ENCODE measurements at places on chromosomes 11 and 22. TPM values are rescaled to one million over a fixed set of nuclear protein-coding genes. Genes with fewer than 3 reads are reported as not detected.
A peak's percentile ranks its signal among the peaks of the same experiment; 100 is the strongest.

Gene HPX
- total RNA-seq = 2.9 TPM

DNA sequence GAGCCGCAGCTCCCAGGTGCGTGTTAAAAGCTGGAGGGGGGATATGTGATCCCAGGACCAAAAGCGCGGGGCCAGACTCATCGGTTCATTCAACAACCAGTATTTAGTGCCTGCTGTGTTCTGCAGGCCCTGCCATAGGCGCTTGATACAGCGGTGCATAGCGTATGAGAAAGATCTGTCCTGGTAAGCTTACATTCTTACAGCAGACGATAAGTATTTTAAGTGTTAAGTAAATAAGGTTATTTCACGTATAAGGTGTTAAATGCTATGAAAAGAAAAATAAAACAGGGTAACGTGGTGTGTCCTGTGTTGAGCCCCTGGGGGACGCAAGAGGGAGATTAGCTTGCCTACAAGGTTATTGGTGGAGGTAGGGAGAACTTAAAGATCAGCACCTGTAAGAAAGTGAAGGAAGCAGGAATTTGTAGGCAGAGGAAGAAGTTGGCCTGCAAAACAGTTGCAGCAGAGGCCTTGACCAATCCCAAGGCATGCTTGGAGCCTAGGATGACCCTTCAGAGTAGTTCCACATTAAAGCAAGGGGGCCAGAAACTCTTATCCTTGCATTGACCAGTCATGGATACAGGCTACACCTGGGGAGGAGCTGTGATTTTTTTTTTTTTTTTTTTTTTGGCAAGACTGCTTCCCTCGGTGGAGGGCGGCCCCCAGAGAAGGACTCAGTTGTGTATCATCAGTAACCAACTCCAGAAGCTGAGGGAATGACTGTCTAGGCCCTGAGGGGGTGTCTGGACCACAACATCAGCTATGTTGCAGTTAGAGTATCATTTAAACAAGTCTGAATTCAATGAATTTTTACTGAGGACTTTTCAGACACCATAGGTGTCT lies 487 bp upstream of the LIPT2 start:
- no peak for ATAC-seq

Gene GRM5
- total RNA-seq = 4.6 TPM

GRCh38 chr22:47397673-47398072 lies 635.2 kb downstream of the TBC1D22A start:
- no peak for ATAC-seq

- no peak for ATAC-seq
These were observed 28.4 kb upstream of the SLN start for GRCh38 chr11:107740271-107740670.

Gene UBQLNL
- 0.63 TPM for total RNA-seq

DNA sequence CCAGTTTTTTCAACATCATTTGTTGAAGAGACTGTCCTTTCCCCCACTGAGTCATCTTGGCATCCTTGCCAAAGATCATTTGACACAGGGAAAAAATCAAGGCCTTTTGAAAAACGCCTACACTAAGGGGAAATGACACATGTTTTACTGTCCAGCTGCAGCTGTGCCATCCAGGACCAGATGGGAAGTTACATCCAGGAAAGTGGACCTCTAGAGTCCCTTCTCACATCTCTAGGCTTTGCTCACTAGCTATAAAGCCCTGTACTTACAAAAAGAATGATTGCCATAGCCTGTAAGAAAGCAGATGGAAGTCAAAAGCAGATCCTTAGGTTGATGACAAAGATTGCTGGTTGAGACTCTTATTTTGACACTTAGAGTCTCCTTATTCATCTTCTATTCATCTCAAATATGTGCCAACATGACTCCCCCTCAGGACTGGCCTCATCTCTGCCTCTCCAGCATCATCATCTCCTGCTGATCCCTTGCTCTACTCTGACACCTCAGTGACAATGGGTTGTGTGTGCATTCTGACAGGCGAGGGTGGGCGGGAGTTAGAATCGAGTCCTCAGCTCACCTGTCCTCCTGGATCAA lies 22.8 kb downstream of the OSBP2 start:
- no peak for ATAC-seq

Gene THRSP
- total RNA-seq = 0.29 TPM

GRCh38 chr22:49852898-49853894 lies at the start of gene ZBED4:
Gene ZBED4, plus strand, starts transcription at chr22:49853844. Its CDS starts 29,819 bp downstream, at chr22:49883663.
- ATAC-seq = peak; percentile 69

Gene NUCB2
- 85.8 TPM for total RNA-seq

Gene TNNT3
- not detected for total RNA-seq

Gene SLC5A12
- 4.0 TPM for total RNA-seq

- no peak for ATAC-seq
These were observed 2.0 kb downstream of the WT1 start for GRCh38 chr11:32433101-32433913.

DNA sequence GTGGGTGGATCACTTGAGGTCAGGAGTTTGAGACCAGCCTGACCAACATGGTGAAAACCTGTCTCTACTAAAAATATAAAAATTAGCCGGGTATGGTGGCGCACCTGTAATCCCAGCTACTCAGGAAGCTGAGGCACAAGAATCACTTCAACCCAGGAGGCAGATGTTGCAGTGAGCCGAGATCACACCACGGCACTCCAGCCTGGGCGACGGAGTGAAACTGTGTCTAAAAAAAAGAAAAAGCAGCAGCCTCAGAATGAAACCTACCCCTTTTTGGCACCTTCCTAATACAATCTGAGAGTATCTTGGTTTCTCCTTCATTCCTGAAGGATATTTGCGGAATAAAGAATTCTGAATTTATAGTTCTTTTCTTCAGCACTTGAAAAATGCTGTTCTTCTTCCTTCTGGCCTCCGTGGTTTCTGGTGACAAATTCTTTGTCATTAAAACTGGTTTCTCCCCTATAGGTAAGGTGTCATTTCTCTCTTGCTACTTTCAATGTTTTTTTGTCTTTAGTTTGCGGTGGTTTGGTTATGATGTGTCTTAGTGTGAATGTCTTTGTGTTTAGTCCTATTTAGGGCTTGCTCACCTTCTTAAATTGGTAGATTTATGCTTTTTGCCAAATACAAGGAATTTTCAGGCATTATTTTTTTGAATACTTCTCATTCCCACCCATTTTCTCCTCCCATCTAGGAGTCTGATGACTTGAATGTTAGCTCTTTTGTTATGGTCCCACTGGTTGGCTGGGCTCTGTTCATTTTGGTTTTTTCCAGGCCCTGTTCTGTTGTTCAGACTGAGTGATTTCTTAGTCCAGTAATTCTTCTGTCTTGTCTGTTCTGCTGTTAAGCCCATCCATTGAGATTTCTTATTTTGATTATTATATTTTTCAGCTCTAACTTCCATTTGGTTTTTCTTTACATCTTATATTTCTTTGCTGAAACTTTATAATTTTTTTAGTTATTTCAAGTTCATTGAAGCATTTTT lies 15.4 kb downstream of the ASRGL1 start:
- no peak for ATAC-seq

DNA sequence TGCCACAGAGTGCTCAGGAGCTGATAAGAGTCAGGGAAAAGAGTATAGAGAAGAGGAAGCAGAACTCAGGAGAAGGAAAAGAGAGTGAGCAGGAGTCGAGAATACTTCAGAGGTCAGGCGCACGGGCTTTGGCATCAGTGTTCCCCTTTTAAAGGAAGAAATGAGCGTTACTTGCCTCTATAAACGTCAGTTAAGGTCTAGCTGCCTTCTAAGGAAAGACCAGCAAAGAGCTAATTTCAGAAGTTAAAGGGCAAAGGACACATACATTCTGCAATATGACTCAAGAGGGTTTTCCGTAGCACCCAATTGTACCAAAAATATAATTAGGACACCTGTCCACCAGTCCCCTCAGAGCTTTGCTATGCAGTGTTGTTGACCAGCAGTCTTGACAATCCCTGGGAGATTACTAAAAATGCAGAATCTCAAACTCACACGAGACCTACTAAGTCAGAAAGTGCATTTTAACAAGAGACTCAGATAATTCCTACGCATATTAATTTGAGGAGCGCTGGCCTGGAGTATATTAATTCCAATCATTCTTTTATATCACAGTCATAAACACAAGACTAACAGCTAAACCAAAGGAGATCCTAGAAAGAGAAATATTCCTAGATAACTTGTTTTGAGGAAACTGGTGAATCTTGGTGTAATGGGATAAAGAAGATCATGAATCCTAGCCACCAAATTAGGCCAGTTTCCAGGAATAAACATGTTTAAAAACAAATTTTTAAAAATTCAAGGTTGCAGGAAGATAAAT lies 249.0 kb downstream of the CADM1 start:
- no peak for ATAC-seq

GRCh38 chr22:32414191-32414590 lies 2.1 kb upstream of the RTCB start:
- ATAC-seq = no peak

DNA sequence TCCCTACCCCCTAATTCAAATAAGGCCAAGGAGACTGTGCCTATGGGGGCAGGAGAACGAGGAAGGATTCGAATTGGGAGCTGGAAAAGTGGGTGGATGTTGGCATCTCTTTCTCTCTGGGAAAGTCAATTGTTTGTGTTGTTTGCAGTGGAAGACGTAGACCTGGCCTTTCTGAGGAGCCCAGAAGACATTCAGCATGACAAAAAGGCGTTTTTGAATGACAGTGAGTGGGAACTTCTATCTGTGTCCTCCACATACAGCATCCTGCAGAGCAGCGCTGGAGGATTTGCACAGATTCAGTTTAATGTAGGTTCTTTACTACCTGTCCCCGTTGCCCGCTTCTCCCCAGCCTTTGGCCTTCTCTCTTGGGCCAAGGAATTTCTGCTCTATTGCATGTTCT lies 28.2 kb downstream of the HTR3B start:
- no peak for ATAC-seq

GRCh38 chr22:39530692-39531331 lies 1.7 kb downstream of the RPS19BP1 start:
- no peak for ATAC-seq

Gene OSM
- not detected for total RNA-seq

Gene APOL4
- not detected for total RNA-seq

Gene OR51B4
- total RNA-seq = 0.90 TPM

- no peak for ATAC-seq
These were observed 1.8 kb downstream of the SLC16A8 start for GRCh38 chr22:38081941-38082828.

Gene CALCA
- 3.4 TPM for total RNA-seq

- peak; percentile 88 for ATAC-seq
These were observed 99.6 kb upstream of the RTL6 start for GRCh38 chr22:44597616-44598015.

Gene CARD18
- not detected for total RNA-seq

Gene SLCO2B1
- total RNA-seq = 1.3 TPM

Gene EFEMP2
- total RNA-seq = 8.7 TPM

- ATAC-seq = no peak
These were observed 1286.5 kb upstream of the TENM4 start for GRCh38 chr11:80727315-80727714.

Gene DAGLA
- 2.6 TPM for total RNA-seq

DNA sequence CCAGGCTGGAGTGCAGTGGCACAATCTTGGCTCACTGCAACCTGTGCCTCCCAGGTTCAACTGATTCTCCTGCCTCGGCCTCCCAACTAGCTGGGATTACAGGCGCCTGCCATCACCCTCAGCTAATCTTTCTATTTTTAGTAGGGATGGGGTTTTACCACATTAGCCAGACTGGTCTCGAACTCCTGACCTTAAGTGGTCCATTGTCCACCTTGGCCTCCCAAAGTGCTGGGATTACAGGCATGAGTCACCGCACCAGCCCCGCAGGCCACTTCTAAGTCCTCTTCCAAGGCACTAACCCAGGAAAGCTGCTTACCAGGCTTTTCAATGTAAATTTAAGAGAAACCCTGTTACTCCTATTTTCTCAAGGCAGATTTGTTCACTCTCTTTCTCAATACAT lies 50.4 kb downstream of the DENND5A start:
- ATAC-seq = no peak

- ATAC-seq = peak; percentile 79
These were observed 420.0 kb downstream of the MN1 start for GRCh38 chr22:27381552-27381951.

Gene WBP2NL
- total RNA-seq = 0.76 TPM

- ATAC-seq = peak; percentile 27
These were observed 119.4 kb upstream of the CLPB start for GRCh38 chr11:72553706-72554105.

Gene CHRDL2
- not detected for total RNA-seq

GRCh38 chr11:34564807-34565241 lies 51.2 kb upstream of the ELF5 start:
- no peak for ATAC-seq

Gene DNAJC4
- total RNA-seq = 32.4 TPM

GRCh38 chr11:57501953-57502352 lies 13.5 kb downstream of the SLC43A1 start:
- ATAC-seq = no peak

- no peak for ATAC-seq
These were observed 155.2 kb upstream of the ZC3H12C start for GRCh38 chr11:109937968-109938367.

DNA sequence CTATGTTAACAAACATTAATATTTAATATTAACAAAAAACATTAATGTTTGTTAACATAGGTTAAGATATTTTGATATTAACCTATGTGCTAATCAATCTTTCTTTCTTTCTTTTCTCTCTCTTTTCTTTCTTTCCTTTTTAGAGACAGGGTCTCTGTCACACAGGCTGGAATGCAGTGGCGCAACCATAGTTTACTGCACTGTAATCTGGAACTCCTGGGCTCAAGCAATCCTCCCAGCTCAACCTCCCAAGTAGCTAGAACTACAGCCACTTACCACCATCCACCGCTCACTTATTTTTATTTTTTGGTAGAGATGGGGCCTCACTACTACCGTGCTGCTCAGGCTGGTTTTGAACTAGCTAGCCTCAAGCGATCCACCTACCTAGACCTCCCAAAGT lies 13.2 kb downstream of the SIK3 start:
- ATAC-seq = no peak

Gene ABTB2
- total RNA-seq = 4.1 TPM

- ATAC-seq = no peak
These were observed 56.1 kb downstream of the IGLL5 start for GRCh38 chr22:22943521-22944267.

- peak; percentile 32 for ATAC-seq
These were observed 6.0 kb upstream of the SUSD2 start for GRCh38 chr22:24175160-24175808.

GRCh38 chr11:38356255-38356654 lies 1758.2 kb upstream of the RAG2 start:
- no peak for ATAC-seq

Gene LRRC56
- 1.3 TPM for total RNA-seq

Gene SSTR3
- total RNA-seq = 0.28 TPM

- ATAC-seq = peak; percentile 30
These were observed 141.0 kb downstream of the ARHGAP42 start for GRCh38 chr11:100827934-100828661.

Gene MMP10
- not detected for total RNA-seq

Gene OR4A16
- total RNA-seq = not detected

- ATAC-seq = no peak
These were observed 104.6 kb downstream of the SIK3 start for GRCh38 chr11:116993599-116993998.

GRCh38 chr11:95556342-95557163 lies 233.0 kb downstream of the FAM76B start:
- peak; percentile 60 for ATAC-seq

Data from motor neuron (in vitro differentiated cells).